MM.1S (cell line): ENCODE measurements at places on chromosomes 5 and 9.
A peak's percentile ranks its signal among the peaks of the same experiment; 100 is the strongest.

DNA sequence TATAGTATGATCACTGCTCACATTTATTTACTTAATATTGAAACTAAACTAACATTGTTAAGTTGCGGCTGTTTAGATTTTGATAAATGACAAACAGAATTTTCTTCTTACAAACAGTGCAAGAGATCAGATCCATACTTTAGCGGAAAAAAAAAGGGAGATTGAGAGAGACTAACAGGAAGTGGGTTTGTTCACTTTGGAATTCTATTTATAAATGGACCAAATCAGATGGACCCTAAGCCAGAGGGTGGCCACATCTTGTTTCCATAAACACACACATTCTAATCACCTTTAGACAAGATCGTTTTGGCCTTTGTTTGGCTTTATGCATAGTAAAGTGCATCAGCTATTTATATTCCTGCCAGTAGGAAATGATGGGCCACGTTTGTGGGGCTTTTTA lies 381.4 kb upstream of the CD180 start:
- H3K4me1 ChIP-seq, result no peaks in the 10 kb centered on the region
- no peaks in the 10 kb centered on the region for H3K27me3 ChIP-seq
- H3K36me3 ChIP-seq, result no peaks in the 10 kb centered on the region
- DNase-seq, result no peak

- H3K36me3 ChIP-seq, result no peaks in the 10 kb centered on the region
- no peak overlapping the region for H3K4me3 ChIP-seq
- peaks cover 20% of the 10 kb centered on the region; the same call in 1 of the 2 replicates for H3K4me1 ChIP-seq
- H3K27ac ChIP-seq, result no peak overlapping the region
These were observed 35.1 kb upstream of the PCA3 start for GRCh38 chr9:76729116-76729515.

- H3K4me1 ChIP-seq, result peaks cover 54% of the 10 kb centered on the region
- H3K36me3 ChIP-seq, result no peaks in the 10 kb centered on the region
- peak; percentile 80 for DNase-seq
- H3K27me3 ChIP-seq, result no peaks in the 10 kb centered on the region
- peak overlapping the region; percentile 56 for H3K4me3 ChIP-seq
These were observed 62.3 kb downstream of the RAPGEF1 start for GRCh38 chr9:131677444-131678180.

DNA sequence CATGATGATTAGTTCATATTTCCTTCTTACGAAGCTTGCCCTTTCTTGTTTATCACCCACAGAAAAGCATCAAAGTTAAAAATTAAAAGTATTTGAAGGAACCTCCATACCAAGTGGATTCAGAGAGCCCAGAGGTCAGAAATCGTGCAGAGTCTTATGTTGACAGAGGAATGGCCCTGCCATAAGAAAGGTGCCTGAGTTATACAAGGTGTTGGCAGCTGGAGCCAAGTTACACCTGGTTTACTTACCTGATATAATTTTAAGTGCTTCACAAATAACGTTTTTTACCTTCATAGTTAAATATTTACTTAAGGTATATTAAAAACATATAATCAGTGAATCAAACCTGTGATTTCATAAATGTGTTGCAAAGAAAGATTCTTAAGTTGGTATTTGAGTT lies 42.3 kb upstream of the DHFR start:
- H3K27me3 ChIP-seq, result no peaks in the 10 kb centered on the region
- H3K4me3 ChIP-seq, result no peak overlapping the region
- H3K4me1 ChIP-seq, result no peaks in the 10 kb centered on the region
- no peak overlapping the region for H3K27ac ChIP-seq
- DNase-seq, result no peak

GRCh38 chr5:93071710-93072109 lies 509.3 kb downstream of the NR2F1-AS1 start:
- no peaks in the 10 kb centered on the region for H3K4me1 ChIP-seq
- no peak overlapping the region for H3K27ac ChIP-seq
- no peak for DNase-seq
- no peak overlapping the region for H3K4me3 ChIP-seq

DNA sequence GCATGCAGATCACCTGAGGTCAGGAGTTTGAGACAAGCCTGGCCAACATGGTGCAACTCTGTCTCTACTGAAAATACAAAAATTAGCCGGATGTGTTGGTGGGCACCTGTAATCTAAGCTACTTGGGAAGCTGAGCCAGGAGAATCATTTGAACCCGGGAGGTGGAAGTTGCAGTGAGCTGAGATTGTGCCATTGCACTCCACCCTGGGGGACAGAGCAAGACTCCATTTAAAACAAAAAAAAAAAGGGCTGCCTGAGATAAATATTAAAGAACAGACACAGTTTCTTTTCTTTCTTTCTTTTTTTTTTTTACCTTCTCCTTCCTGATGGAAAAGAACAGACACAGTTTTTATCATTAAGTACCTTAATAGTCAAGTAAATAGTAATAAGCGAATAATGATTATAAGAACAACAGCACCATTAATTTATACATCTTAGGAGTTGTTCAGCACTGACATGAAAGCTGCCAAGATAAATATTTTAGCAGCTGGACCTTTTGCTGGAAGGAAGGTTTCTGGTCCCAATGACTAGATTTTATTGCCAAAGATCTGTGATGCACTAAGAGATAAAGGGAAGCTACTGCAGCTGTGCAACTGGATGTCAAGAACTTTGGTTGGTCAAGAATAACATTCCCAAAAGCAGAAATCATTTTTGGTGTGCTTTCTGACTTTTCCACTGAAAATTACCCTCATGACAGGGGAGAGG lies 7.0 kb downstream of the CENPP start:
- DNase-seq, result no peak
- H3K36me3 ChIP-seq, result no peaks in the 10 kb centered on the region
- H3K27ac ChIP-seq, result no peak overlapping the region
- no peaks in the 10 kb centered on the region for H3K27me3 ChIP-seq

- DNase-seq, result no peak
- H3K36me3 ChIP-seq, result no peaks in the 10 kb centered on the region
- no peaks in the 10 kb centered on the region for H3K27me3 ChIP-seq
- no peak overlapping the region for H3K4me3 ChIP-seq
These were observed 419.0 kb downstream of the GADD45G start for GRCh38 chr9:90023861-90024260.

DNA sequence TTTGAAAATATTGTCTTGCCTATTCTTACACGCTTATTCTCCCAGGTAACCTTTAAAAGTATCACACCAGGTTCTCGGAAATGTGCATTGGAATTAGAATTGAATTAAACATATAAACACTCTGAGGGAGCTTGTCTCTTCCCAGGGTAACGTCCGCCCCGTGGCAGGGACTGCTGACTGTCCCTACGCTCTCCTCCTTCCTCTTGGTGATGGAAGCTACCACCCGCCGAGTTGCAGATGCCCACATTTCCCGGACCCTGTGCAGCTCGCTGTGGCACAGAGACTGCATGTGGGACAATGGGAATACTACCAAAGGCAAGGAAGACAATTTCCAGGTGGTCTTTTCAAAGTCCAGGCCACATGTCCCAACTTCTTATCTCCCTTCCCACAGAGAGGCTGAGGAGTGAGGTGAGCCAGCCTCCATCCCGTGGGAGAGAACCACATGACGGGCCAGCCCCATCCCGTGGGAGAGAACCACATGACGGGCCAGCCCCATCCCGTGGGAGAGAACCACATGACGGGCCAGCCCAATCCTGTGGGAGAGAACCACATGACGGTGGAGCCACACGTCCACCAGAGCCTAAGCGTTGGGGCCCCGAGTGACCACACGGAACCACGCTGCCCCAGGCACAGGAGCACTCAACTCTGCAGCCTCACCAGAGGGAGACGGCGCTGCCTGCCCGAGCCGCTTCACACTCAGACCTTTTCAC lies 249.4 kb upstream of the IRX1 start:
- no peak overlapping the region for H3K27ac ChIP-seq
- H3K4me3 ChIP-seq, result no peak overlapping the region
- DNase-seq, result no peak
- H3K27me3 ChIP-seq, result no peaks in the 10 kb centered on the region

- H3K36me3 ChIP-seq, result no peaks in the 10 kb centered on the region
- DNase-seq, result no peak
- H3K27me3 ChIP-seq, result no peaks in the 10 kb centered on the region
These were observed 62.1 kb upstream of the VLDLR start for GRCh38 chr9:2559192-2560152.

DNA sequence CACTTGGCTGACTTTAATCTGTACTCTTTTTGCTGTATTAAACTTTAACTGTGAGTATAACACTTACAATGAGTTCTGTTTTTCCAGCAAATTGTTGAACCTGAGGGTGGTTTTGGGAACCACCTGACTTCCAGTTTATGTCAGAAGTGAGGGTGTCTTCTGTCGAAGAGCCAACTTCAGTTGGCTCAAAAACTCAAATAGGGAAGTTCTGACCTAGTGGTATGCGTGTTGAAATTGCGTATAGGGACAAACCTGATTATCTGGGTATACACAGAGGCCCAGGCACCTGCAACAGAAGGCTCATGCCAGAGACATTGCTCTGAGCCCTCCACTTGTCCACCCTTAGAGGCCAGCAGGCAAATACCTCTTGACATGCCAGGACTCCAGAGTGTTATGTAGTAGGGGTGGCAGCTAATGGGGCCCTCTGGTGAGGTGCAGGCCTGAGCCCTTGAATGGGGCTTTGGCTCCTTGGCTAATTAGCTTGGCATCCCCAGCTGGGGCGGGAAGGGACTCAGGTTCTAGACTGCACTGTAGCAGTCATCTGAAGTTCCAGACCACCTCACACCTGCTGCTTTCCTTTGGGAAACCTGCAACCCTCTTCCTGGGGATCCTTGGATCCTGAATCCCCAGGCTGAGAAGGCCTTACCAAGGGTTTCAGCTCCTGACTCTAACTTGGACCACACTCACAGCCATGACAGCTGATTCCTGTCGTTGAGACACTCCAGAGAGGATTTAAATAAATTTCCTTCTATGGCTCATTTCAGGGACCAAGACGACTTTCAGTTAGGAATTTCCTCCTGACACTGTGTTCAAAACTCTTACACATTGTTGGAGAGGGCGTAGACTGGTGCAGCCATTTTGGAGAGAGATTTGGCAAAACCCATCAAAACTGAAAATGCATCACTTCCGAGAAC lies 189.6 kb downstream of the HSPA4 start:
- peaks cover 11% of the 10 kb centered on the region for H3K4me1 ChIP-seq
- no peaks in the 10 kb centered on the region for H3K27me3 ChIP-seq
- DNase-seq, result no peak
- no peak overlapping the region for H3K27ac ChIP-seq
- no peak overlapping the region for H3K4me3 ChIP-seq

- H3K27ac ChIP-seq, result no peak overlapping the region
- H3K4me1 ChIP-seq, result no peaks in the 10 kb centered on the region
- H3K36me3 ChIP-seq, result no peaks in the 10 kb centered on the region
- no peak for DNase-seq
These were observed 6.0 kb downstream of the KIAA1191 start for GRCh38 chr5:176355400-176356178.

- no peaks in the 10 kb centered on the region for H3K36me3 ChIP-seq
- no peak for DNase-seq
- H3K4me3 ChIP-seq, result no peak overlapping the region
- no peak overlapping the region for H3K27ac ChIP-seq
These were observed 36.2 kb downstream of the SH3PXD2B start for GRCh38 chr5:172417983-172418630.

GRCh38 chr9:134210908-134211810 lies 46.8 kb upstream of the RNU6ATAC start:
- no peak for DNase-seq
- no peaks in the 10 kb centered on the region for H3K4me1 ChIP-seq
- H3K36me3 ChIP-seq, result no peaks in the 10 kb centered on the region
- peaks cover 77% of the 10 kb centered on the region for H3K27me3 ChIP-seq

- no peak overlapping the region for H3K27ac ChIP-seq
- H3K27me3 ChIP-seq, result peaks cover 30% of the 10 kb centered on the region; the same call in 1 of the 2 replicates
- H3K36me3 ChIP-seq, result no peaks in the 10 kb centered on the region
- H3K4me1 ChIP-seq, result no peaks in the 10 kb centered on the region
- no peak overlapping the region for H3K4me3 ChIP-seq
These were observed 47.6 kb downstream of the ADAMTS2 start for GRCh38 chr5:179297486-179298180.

DNA sequence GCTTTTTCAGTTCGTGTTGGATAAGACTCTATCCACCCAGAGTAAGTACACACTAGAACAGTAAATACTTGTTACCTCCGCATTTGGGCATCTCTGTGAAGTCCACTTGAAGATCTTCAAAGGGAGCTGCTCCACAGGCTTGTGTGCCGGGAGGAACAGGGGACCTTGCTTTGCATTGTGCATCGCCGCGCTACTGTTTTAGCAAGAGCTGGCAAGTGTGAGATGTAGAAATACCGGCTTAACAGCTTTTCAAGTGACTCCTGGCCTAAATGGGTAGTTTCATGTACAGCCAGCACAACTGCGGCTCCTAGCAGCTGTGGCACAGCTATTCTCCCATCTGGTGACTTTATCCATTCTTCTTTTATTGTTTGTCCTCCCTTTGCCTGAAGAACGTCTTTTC lies 8.4 kb upstream of the ZNF354C start:
- no peak overlapping the region for H3K27ac ChIP-seq
- no peaks in the 10 kb centered on the region for H3K36me3 ChIP-seq

DNA sequence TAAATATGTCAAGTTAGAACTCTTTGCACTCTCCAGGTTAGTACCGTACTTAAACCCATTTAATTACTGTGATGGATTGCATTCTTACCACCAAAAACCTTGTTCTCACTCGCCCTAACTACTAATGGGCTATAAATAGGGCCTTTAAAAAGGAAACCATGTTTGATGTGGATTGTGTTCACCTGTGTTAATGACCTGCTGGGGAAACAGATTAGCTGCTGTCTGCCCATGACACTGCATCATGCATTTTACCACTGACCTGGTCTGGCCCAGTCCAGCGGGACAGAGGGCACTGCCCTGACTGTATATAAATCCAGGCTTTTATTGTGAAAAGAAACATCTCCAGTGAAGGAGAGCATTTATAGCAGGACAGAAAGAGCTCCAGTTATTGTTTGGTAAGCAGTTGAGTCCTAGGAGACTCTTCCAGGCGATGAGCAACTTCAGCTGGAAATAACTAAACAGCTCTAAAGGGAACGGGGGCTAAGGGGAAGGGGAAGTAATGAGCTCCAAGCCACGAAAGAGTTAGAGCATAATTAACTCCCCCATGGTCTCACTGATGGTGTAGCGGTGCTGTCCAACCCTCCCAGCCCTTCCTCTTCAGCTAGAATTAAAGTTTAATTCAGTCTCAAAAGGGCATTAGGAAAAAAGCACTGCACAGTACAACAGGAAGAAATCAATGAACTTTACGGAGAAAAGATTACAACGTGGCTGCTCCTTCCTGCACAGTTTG lies 303.1 kb downstream of the ENC1 start:
- H3K4me1 ChIP-seq, result no peaks in the 10 kb centered on the region
- H3K36me3 ChIP-seq, result no peaks in the 10 kb centered on the region
- no peak overlapping the region for H3K4me3 ChIP-seq
- H3K27me3 ChIP-seq, result no peaks in the 10 kb centered on the region
- no peak overlapping the region for H3K27ac ChIP-seq
- no peak for DNase-seq

- H3K4me1 ChIP-seq, result peaks cover 8% of the 10 kb centered on the region; the same call in 1 of the 2 replicates
- H3K27me3 ChIP-seq, result no peaks in the 10 kb centered on the region
- DNase-seq, result no peak
- no peak overlapping the region for H3K27ac ChIP-seq
These were observed 215.8 kb upstream of the CYLC2 start for GRCh38 chr9:102779356-102779755.

- no peak overlapping the region for H3K4me3 ChIP-seq
- no peaks in the 10 kb centered on the region for H3K4me1 ChIP-seq
- no peaks in the 10 kb centered on the region for H3K27me3 ChIP-seq
- H3K27ac ChIP-seq, result no peak overlapping the region
These were observed 315.3 kb upstream of the RPS23 start for GRCh38 chr5:82593481-82593880.
